ENCODE measurements at places on chromosomes 4 and X. TPM values are rescaled to one million over a fixed set of nuclear protein-coding genes. Genes with fewer than 3 reads are reported as not detected.

The SPINK2 gene
- not detected for total RNA-seq

The AWAT2 gene
- not detected for total RNA-seq

The AKAP4 gene
- total RNA-seq: not detected

The MTTP gene
- total RNA-seq: not detected

The FAM184B gene
- not detected for total RNA-seq

The STAG2 gene
- total RNA-seq: 137 TPM

Measured in bladder microvascular endothelial cell (primary cell).